Choroid plexus epithelial cell (primary cell): ENCODE measurements at places on chromosomes 2 and 18.

GRCh38 chr2:155599834-155600233 is 732.7 kb downstream of the NR4A2 start:
- no peak for DNase-seq

- no peak for DNase-seq
Observed at GRCh38 chr2:128317181-128317898, 1.3 kb downstream of the HS6ST1 start.

DNA sequence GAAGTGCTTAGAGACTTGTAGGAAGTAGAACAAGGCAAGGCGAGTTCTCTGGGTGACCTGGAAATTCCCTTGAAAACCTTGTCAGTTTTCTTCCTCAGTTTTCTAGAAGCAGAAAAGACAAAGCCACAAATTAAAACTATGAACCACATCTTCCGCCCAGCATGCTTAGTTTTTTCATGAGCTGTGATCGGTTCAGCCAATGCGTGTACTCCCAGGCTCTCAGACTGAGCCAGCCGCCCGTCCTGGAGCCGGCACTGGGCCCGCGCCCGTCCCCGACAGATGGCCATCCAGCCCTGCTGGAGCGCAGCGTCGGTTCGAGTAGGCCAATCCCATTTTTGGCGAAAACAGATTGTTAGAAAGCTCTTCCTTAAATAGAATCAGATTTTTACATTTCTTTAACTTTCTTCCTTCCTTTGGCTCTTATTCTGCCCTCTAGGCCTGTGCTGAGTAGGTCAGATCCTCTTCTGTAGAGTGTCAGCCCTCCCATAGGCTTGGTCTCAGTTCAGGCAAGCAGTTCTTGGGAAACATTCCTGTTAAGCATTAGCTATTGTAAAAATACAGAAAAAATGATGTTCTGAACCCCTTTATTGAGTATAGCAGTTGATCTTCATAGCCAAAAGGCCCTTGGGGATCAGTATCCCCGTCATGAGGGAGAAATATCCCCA is 112.5 kb downstream of the NCK2 start:
- no peak for DNase-seq

- peak; percentile 77 for DNase-seq
Observed at GRCh38 chr2:223100061-223100511, 48.1 kb downstream of the KCNE4 start.

- DNase-seq: no peak
Observed at GRCh38 chr18:47469576-47469975, 218.1 kb upstream of the SKOR2 start.

GRCh38 chr2:160039166-160039903 is 23.1 kb downstream of the PLA2R1 start:
- DNase-seq: peak; percentile 85

- no peak for DNase-seq
Observed at GRCh38 chr18:76847916-76848315, 25.6 kb downstream of the ZNF236 start.

DNA sequence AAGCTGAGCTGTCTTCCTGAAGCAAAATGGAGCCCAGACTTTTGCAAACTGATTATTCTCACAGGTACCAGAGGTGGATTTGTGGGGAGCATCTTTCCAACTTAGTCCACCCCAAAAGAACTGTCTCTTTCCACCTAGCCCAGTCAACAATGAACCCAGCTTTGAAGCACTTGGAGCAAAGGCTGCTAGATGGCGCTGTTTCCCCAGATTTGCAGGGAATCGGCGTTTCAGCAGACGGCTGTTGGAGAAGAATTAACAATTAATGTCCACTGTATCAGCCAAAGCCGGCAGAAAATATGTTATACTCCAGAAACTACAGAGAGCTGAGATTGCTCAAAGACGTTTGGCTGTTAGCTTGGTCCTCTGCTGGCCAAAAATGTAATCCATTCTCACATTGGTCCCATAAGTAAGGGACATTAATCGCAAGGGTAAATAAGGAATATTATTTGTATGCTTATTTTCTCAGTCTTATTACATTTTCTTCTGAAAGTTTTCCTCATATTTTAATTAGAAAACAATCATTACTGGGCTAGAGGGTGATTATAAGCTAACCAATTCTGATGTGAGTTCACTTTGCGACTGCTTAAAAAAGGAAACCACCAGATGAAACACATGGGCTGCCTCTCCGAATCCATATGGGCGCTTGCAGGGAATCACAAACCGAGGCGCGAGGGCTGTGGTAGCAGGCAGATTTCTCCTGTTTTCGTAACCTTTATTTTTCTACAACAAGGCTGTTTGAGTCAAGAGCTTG is 423.8 kb upstream of the MEX3C start:
- peak; percentile 75 for DNase-seq

DNA sequence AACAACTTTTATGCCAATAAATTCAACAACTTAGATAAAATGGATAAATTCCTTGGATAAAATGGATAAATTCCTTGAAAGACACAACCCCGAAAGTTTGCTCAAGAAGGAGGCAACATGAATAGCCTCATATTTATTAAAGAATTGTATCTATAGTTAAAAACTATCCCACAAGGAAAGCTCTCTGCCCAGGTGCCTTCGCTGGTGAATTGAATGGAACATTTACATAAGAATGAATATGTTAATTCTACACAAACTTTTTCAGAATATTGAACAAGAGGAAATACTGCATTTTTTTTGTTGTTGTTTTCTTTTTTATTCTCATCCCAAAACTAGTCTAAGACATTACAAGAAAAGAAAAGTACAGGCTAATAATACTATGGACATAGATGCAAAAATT is 805.3 kb upstream of the RAB6C start:
- DNase-seq: no peak

- DNase-seq: peak; percentile 49
Observed at GRCh38 chr2:52340171-52340570, 1308.2 kb upstream of the NRXN1 start.

GRCh38 chr2:33133454-33133952 is 186.8 kb downstream of the LTBP1 start:
- DNase-seq: peak; percentile 88

DNA sequence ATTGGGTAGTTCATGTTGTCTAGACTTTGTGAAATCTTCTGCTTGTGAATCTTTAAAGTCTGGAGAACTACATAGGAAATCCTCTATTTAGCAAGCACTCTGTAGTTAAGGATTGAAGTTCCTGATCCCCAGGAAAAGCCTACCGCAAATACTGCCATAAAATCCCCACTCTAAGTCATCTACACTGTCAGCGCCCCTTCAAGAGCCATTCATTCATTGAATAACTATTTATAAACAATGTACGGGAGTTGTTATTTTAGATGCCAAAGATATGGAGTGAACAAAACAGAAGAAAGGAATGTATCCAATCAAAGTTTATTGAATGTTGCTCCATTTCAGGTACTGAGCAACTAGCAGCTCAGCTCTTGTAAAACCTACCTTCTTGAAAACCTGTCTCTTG is 36.5 kb upstream of the SLC39A10 start:
- peak; percentile 35 for DNase-seq

- peak; percentile 16 for DNase-seq
Observed at GRCh38 chr2:213848631-213849030, 562.2 kb upstream of the VWC2L start.

GRCh38 chr2:239120664-239121063 is 272.8 kb downstream of the TWIST2 start:
- DNase-seq: no peak

GRCh38 chr2:30781961-30782533 is 25.2 kb downstream of the CAPN13 start:
- DNase-seq: no peak

DNA sequence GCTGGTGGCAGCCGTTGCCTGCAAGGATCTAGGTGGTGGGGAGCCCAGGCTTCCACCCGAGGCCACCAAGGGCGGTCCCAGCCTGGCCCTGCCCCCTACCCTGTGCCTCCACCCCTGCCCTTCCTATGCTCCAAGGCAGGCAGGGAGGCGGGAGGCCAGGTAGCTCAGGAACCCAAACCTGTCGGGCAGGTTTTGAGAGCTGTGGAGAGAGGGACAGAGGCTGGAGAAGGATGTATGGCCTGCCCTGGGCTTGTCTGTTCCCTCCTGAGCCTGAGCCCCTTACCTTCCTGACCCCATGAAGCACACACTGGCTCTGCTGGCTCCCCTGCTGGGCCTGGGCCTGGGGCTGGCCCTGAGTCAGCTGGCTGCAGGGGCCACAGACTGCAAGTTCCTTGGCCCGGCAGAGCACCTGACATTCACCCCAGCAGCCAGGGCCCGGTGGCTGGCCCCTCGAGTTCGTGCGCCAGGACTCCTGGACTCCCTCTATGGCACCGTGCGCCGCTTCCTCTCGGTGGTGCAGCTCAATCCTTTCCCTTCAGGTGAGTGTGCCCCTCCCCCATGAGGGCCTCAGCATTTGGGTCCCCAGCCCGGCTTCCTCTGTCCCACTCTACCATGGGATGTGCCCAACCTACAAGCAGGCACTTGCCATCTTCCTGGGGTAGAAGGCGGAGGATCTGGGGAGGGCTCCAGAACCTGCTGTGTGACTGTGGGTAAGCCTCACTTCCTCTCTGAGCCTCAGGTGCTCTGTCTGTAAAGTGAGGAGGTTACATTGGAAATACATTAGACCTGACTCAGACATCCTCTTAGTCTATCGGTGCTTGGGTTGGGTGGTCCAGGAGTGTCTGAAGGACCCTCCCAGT is at the start of gene PROM2:
PROM2 (plus strand) TSS at position 159 of the 860 bp plus-strand sequence; CDS start at position 296, 137 bp downstream.
- no peak for DNase-seq

DNA sequence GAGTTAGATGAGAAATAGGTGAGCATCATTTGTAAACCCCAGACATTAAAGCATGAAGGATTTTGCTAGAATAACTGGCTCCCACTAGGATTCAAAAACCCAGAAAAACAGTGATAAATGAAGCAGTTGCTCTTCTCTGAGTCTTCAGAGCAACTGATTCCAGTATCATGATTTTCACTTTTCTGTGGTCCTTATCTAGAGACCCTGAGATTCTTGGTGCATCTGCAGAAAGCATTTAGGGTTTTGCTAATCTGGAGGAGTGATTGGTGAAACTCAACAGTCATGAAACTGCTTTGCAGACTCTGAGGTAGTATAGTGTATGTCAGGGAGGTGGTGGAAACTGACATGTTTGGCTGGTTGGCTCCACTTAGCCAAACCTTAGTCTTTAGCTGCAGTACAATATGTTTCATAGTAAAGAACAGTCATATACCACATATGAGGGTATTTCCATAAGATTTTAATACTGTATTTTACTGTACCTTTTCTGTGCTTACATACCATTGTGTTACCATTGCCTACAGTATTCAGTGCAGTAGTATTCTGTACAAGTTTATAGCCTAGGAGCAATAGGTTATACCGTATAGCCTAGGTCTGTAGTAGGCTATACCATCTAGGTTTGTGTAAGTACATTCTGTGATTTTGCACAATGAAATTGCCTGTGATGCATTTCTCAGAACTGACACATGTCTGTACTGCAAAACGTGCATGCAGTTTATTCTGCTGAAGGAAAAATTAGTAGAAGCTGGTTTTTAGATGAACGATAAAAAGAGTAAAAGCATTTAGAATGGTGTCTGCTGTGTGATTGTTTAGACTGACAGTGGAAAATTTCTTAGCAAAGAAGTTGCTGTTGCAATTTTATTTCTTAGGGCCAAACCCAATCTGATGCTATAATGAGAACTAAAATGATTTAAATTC is 23.8 kb downstream of the EML4 start:
- DNase-seq: peak; percentile 18

DNA sequence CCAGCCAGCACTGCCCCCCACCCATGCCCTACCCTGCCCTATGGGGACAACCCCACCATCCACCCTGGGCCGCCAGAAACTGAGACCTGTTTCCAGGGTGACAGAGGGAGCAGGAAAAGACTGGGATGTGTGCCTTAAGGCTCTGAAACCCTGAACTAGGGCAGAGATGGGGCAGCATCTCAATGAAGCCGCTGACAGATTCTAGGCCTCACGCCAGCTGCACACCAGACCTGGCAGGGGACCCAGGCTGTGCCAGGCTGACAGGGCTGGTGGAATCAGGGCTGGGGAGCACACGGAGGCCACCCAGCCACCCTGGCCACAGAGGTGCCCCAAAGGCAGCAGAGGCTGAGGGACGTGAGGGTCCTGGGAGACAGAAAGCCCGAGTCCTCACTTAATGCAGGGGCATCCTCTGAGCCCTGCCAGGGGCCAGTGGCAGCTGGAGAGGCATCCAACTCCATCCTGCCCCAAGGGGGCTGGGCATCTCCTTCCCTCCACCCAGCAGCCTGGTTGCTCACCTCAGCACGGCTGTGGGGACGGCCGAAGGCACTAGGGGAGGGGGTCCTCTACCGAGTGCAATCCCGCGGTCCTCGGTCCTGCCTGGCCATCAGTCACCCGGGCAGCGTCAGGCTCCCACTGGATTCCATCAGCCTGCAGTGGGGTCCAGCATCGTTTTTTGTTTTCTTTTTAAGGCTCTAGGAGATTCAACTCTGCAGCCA is 169.2 kb downstream of the ZFP36L2 start:
- no peak for DNase-seq

DNA sequence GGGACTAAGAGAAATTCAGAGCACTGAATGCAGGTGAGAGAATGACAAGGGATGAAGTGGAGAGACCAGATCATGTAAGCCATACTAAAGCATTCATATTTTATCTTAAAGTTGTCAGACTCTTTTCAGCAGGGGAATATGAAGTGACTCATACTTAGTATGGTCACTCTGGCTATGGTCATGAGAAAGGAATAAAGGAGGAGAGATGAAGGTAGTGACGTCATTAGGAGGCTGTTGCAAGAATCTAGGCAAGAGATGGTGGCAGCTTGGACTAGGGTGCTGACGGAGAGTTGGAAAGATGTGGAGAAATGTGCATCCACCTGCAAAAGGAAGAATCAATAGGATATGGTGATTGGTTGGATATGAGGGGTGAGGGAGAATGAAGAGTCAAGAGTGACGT is 203.2 kb upstream of the ACVR2A start:
- DNase-seq: no peak

- no peak for DNase-seq
Observed at GRCh38 chr18:75483662-75484061, 56.2 kb upstream of the SMIM21 start.

DNA sequence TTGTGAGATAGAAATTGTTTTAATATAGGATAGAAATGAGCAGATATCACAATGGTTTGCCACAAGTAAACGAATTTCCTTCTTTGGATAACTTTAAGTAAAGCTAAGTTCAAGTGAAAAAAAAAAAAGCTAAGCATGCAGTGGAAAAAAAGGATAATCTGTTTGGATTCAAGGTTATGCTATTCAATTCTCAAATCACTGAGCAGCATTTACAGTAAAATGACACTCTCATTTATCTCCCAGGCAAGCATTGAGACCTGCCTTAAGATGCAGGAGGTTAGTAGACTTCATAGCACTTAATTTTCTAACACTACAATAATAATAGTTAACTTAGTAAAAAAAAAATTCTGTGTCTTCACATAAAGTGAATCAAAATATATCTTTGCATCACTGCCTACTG is 351.3 kb downstream of the NRXN1 start:
- DNase-seq: no peak
